ENCODE measurements at places on chromosomes 11 and 22.

- no peak for DNase-seq
Observed at GRCh38 chr22:37521236-37521739, 2.1 kb upstream of the CARD10 start.

DNA sequence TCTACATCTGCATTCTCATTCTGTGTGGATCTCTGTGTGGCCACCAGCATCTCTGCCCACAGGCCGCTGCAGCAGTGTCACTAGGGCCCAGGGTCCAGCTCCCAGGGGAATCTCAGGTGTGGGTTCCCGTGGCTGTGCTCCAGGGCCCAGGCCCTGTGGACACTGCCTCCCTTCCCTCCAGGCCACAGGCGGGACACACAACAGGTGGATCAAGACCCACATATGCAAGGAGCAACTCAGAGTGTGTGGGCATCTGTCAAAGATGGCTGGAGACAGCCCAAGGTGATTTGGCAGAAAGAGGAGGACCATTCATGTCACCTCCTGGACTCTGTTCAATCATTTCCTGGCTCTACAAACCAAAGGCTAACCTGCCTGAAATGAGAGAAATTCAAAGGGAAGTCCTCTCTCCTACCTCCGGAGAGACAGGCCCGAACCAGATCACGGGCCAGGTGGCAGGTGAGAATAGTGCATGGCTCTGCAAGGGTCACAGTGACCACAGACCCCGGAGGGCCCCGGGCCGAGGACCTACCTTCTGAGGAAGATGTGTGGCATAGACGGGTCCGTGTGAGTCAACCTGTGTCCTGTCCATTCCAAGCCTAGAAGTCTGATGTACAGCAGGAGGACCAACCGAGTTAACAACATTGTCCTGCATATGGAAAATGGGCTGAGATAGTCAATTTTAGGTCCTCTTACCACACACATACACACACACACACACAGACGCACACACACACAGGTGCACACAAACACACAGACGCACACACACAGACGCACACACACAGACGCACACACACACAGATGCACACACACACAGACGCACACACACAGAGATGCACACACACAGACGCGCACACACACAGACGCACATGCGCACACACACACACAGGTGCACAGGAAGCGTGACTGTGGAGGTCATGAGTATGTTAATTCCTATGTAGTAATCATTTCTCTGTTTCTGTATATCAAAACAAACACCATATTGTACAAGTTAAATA is 1068.5 kb downstream of the BRD1 start:
- no peak for DNase-seq

- no peak for DNase-seq
Observed at GRCh38 chr11:1150769-1151365, 6.9 kb upstream of the MUC5AC start.

- DNase-seq, result no peak
Observed at GRCh38 chr22:30325065-30325720, 1.5 kb downstream of the TBC1D10A start.

- DNase-seq, result no peak
Observed at GRCh38 chr22:40533712-40534378, 102.7 kb downstream of the MRTFA start.
